ENCODE measurements at places on chromosomes 7 and 10.

GRCh38 chr10:102812231-102812876, 24.9 kb downstream of the CYP17A1 start:
- DNase-seq: no peak

DNA sequence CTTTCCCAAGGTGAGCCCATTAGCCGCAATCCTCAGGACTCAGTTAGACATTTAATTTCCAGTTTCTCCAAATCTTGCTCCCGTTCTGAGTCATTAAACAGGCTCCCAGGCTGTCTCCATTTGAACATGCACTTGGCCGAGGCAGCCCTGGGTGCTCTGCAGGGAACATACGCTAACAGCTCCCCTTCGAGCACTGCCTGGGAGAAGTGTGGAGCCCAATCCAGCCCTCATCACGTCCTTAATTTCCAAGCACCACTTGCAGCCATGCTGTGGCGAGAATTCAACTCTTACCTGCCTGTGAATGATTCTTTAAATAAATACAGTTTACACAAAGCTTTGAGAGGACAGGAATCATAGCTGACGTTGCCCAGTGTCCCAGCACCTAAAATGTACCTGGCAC, 218.2 kb downstream of the CCSER2 start:
- no peak for DNase-seq

DNA sequence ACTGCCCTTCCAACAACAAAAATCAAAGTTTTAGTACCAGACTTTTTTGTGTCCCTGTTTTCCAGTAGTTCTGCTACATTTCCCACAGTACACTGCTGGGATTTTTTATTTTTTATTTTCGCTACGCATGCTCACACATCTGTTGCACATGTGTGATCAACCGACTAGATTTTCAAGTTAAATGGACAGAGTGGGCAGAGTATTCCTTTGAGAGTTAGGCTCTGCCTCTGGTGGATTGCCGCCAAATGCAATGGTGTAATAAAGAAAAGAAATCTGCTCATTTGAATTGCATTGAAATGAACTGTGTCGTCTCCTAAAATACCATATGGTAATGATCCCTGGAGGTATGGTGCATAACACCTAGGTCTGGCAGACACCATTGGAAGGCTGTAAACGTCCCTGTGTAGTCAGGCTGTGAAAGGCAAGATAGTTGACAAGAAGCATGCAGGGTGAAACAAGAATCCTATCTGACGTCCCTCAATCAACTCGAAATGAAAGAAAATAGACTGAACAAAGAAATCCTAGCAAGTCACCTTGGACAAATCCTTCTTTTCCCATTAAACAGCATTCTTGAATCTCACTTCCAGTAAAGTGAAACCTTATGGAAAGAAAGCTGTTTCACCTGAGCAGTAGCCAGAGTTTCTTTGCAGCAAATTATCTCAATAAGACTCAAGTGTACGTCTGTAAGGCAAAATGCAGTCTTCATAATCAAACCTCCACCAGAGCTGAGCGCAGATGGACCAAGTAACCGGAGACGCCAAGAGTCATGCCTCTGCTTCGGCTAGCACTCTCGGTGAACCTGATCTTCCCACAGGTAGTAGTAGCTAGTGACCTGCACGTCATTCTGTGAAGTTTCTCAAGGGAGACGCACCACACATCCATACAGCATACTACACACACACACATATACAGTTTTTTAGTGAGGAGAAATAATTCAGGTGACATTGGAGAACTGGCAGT, 357.3 kb downstream of the CRPPA start:
- DNase-seq: no peak

DNA sequence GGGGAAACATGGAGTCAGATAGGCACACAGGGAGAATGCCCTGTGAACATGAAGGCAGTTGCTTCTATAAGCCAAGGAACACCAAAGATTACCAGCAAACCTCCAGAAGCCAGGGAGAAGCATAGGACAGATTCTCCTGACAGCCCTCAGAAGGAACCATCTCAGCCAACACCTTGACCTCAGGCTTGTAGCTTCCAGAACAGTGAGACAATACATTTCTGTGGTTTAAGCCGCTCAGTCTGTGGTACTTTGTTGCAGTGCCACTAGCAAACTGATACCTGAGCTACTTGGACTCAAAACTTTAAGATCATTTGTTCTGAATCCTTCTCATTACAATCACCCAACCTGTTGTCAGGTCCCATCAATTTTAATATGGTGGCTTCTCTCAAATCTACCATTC, 31.2 kb downstream of the ABLIM1 start:
- peak; percentile 70 for DNase-seq

DNA sequence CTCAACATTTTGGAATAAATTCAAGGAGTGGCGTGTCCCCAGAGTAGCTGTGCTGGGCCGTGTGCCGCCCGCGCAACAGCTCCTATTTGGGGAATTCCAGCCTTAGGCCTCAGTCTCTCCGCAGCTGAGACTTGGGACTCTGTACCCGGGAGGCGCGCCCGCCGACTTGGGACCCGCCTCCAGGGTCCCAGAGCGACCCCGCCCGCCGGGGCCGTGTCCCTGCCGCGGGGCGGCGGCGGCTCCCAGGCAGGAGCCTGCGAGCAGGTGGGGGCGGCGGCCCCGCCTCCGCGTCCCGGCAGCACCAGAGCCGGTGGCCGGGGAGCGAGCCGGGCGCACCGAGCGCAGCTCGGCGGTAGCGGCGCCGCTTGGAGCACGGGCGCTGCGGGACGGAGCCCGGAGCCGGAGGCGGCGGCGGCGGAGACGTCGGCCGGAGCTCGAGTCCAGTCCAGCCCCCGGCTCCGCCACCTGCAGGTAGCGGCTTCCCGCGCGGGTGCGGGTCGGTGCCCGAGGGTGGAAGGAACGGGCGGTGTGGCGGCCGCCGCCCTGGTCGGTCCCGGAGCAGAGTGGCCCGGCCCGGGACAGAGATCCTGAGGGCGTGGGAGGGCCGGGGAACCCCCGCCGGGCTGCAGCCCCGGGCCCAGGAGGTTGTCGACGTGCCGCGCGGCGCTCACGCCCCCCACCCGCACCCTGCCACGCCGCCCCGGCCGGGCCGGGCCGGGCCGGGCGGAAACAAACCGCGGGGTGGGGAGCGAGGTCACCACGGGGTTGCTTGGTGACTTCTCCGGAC, at the start of gene WIPF3:
TSS of gene WIPF3 (plus strand) at position 301 of the 787 bp plus-strand sequence. CDS start 28,217 bp downstream, outside the sequence.
- DNase-seq: no peak

DNA sequence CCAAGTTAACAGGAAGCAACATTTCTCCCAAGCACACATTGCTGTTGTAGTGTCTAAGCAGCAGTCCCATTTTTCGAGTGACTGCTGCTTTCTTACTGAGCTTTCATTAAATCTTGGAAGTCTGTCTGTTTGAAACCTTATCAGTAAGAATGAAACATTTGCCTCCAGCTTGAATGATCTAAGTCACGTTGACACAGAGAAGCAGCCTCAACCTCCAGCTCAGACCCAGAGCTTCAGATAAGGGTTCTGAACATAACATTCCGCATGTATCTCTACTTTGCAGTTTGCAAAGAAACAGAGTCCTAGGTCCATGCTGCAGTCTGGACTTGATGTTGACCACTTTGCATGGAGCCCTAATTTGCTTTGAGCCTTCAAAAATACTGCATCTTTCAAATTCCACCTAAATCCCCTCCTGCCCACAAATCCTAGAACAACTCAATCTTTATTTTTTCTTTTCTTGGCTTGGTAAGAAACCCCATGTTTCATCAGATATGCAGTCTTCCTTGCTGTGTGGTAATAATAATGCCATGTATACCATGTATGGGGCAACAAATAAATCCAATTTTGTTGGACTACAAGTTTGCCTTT, 698.7 kb upstream of the IGFBP3 start:
- no peak for DNase-seq

- DNase-seq: no peak
These were observed 81.5 kb downstream of the ITIH5 start for GRCh38 chr10:7585228-7585627.

GRCh38 chr7:131897790-131898165, 341.4 kb upstream of the PODXL start:
- no peak for DNase-seq

DNA sequence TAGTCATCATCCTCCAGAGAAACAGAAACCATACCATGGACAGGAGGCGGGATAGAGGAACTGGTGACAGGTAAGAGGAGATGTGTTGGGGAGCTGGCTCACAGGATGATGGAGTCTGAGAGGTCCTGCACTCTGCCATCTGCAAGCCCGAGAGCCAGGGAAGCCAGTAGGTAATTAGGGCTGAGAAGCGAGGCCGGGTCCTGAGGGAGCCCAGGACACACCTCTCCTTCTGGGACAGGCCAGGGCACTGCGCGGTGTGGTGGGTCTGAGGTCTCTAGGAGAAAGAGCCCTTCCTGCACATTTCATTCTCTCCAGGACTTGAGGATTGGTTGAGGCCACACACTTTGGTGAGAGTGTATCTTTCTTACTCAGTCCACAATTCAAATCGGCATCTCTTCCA, 415.5 kb downstream of the GLRX3 start:
- no peak for DNase-seq

DNA sequence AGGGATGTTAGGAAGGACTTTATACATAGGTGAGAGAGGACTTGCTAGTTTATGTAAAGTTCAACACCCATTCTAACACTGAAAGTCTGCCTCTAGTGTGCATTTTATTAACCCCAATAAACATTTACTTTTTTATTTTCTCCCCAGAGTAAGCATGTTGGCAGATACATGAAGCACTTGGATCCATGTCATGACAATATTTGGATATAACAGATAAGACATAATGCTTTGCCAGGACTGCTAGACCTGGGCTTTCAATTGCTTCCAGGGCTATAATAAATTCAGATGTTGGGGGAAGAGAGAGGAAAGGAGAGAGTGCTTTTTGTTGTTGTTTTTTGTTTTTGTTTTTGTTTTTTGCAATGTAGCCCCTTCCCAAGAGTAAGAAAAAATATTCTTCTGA, 269.3 kb upstream of the LRRTM3 start:
- no peak for DNase-seq

- no peak for DNase-seq
These were observed 456.4 kb upstream of the PFKP start for GRCh38 chr10:2610946-2611345.

DNA sequence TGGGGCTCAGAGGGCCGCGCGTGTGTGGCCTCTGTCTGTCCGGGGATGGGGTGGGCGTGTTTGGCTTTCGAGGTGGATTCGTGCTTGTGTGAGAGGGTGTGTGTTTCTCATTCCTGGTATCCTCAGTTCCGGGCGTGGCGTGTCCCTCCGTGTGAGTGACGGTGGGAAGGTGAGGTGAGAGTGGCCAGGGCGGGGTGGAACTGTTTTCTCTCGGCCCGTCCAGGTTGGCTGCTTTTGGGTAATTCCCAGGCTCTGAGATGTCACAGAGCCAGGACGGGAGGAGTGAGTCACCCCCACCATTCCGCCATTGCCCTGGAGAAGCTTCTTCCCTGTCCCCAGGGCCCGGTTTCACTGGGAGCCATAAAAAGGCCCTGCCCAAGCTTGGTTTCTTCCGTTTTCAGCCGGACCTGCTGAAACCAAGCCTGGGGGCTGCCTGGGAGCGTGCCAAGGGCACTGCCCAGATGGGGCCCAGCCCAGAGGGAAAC, 21.3 kb upstream of the CLDN4 start:
- DNase-seq: no peak
